Activated CD4-positive, alpha-beta T cell treated with anti-CD3 and anti-CD28 coated beads, Interleukin-2, amount 50 U/mL, for 4 hours (primary cell): ENCODE measurements at places on chromosomes 6 and 20.

DNA sequence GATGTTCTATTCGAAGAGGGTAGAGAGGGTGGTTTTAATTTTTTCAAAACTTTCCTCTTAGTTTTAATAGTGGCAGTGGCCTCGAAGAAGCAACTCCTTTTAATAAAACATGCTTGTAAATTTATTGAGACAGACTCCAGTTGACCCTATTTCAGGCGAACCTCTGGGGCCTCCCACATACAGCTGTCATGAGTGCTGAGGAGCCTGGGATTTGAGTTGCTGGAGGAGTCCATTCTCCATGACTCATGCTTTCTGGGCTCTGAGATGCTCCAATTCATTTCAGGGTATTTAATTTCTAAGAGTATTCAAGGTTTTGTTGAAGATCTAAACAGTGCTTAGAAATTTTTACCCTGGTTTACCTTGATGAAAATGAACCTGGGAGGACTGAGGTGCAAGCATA is 580.4 kb downstream of the CBLN4 start:
- no peak for DNase-seq

DNA sequence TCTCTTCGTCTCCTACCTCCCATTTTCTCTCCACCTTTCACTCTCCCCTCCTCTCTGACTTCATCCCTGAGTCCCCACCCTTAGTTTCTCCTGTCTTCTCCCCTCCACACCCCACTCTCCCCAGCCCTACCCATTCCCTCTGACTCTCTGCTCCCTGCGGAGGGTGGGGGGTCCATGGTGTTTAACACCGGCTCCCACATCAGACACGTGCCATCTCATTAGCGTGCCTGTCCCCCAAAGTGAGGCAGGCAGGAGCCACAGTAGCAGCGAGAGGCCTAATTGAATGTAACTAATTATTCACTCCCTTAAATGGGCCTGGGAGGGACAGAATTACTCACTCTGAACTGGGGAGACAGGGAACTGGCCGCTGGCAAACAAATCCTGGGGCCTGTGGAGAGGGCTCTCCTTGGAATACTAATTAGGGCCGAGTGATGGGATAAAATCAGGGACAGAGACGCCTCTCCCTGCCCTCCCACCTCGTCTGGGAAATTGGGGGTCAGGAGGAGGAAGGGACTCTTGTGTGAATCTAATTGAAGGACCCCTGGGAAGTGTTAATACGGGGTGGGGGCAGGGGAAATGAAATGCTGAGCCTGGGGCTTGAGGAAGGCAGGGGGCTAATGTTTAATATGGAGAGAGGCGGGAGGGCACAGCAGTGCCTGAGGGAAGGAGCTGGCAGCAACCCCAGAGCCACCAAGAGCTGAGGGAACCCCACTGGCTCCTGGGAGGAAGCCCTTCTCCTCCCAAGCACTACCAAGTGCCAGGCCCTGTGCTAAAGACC is 17.9 kb downstream of the CD40 start:
- DNase-seq: no peak

DNA sequence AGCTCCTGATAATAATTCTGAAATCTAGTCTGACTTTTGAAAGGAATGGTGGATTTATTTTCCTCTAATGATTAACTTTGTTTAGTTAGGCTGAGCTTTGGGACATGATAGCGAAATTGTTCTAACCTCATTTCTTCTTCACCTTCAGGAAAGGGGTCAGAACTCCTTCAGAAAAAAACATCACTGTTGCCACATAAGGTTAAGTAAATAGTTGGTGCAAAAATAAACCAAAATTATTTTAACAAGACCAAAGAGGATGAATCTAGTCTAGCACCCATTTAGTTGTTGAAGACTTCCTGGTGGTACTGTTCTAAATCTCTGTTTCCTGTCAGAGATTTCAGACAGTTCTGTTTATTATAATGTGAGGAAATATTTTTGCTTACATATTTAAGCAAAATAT is 379.8 kb downstream of the UTRN start:
- DNase-seq: no peak

DNA sequence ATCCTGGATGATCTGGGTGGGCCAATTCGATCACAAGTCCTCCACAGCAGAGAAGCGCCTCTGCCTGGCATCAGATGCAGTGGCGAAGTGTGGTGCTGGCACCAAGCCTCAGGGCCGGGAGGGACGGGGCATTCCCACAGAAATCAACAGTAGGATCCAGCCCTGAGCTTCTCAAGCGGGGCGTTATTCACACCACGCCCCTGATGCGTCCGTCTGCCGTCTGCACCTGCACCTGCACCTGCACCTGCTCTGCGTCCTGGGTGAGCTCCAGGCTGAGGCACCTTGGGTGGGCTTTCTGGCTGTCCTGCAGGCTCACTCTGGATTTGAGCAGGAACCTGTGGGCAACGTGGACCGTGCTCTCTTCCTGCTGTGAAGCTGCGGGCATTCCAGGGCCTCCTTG is 13.8 kb upstream of the NTSR1 start:
- DNase-seq: no peak

- DNase-seq: no peak
Measured at GRCh38 chr6:17622144-17622543, 22.0 kb downstream of the FAM8A1 start.

GRCh38 chr20:420721-421574 is 12.8 kb downstream of the RBCK1 start:
- DNase-seq: no peak

DNA sequence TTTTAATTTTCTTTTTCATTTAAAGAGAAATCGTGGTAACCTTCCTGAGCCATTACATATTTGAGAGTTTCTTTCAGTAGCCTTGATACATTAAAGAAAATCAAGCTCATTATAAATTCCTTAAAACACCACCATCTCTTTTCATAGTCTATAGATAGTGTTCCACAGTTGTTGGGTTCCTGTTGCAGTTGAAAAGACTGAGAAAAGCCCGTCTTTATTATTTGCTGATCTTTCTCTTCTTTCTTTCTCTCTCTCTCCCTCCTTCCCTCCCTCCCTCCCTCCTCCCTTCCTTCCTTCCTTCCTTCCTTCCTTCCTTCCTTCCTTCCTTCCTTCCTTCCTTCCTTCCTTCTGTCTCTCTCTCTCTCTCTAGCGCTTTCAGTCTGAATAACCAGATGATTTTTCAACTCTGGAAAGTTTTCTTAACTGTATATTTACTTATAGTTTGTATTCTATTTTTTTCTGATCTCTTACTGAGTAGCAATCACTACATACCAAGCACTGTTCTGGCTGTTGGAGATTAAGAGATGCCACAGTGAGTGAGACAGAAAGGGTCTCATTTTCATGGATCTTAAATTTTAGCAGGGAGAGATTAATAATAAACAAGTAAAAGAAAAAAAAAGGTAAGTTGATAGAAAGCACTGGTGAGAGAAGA is 157.5 kb downstream of the TINAG start:
- DNase-seq: no peak

DNA sequence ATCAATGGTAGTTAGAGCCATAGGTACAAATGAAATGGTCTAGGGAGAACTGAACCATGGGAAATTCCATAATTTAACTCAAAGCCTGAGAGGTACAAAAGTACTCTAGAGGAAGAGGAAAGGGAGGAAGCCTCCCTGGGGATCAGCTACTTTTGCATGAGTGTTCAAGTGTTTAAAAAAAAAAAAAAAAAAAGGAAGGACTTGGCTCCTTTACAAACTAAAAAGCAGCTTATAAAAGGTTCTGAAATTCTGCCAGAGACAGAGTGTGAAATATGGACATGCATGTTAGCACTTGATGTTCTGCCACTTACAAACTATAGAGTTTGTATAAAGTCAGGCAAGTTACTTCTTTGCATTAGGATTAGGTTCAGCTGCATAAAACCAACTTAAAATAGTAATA is 290.0 kb downstream of the TBC1D7 start:
- DNase-seq: no peak

GRCh38 chr6:109527989-109528388 is 45.0 kb upstream of the ZBTB24 start:
- no peak for DNase-seq

- no peak for DNase-seq
Measured at GRCh38 chr6:43781941-43782704, 12.1 kb downstream of the VEGFA start.

DNA sequence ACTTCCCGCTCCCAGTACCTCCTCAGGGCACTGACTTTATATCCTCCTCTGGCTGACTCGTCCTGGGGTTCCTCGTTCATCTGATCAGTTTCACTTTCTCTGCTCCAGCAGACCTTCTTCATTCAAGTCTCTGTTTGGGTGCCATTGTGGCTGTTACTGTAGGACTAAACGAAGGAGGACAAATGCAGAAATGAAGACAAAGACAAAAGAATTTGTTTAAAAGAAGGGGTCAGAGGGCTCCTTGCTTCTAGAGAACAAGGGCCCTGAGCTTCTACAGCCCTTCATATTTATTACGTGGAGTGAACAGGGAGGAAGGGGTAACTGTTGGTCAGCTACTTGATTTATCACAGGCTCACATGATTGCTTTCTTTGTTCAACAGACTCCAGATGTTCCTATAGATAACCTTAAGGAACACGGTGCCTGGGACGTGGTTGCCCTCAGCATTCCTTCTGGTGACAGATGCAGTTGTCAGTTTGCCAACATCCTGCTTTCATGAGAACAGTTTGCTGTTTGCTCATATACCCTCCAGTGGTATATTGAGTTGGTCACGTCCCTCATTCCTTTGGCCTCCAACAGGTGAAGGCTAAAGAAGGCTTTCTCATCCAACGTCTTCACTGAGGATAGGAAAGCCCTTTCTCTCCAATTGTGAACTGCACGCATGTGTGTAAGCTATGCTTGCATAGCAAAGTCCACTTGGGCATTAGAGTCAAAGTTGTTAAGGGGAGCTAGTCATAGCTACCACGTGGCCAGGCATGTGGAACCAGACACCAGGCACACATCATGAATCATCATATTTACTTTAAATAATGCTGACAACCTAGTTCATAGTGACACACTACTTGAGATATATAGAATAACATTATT is 69.1 kb upstream of the BTN3A2 start:
- no peak for DNase-seq

DNA sequence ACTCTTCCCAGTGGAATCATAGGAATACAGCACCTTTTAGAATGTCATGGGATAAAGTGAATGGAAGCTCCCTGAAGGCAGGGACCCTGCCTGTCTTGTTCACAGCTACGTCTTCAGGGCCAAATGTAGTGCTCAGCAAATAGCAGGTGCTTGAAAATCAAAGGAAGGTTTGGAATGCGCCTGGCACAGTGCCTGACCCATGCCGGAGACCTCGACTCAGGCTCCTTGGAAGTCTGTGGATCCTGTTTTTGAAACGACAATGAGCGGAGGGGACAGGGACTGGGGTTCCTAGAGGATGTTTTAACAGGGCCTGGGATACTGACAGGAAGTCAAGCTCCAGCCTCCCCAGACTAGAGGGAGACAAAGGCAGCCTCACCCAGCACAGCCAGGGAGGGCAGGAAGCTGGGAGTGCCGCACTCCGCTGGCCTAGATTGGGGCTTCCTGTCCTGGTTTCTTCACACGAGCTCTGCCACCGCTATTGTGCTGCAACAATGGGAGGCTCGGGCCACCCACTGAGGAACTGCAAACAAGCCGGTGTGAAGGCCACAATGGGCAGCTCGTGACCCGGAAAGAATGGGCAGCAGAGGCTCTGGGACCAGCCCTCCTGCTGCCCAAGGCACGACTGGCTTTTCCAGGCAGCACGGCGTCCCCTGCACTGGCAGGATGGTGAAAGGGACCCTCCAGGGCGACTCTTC is 76.7 kb downstream of the PREX1 start:
- peak; percentile 27 for DNase-seq

- DNase-seq: no peak
Measured at GRCh38 chr6:162917506-162917905, 189.7 kb downstream of the PACRG start.

DNA sequence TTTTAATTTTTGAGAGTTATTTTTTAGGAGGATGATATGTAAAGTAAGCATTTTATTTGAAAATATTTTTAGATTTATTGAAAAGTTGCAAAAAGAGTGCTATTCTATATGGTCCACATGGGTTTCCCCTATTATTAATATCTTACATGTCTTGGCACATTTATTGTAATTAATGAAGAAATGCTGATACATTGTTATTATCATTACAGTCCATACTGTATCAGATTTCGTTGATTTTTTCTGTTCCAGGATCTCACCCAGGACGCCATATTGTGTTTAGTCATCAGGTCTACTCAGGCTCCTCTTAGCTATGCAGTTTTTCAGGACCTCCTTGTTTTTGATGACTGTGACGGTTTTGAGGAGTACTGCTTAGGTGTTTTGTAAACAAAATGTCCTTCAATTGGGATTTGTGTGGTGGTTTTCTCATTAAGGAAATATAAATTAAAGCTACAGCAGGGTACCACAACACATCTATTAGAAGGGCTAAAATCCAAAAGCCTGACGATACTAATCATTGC is 281.0 kb downstream of the SAMD5 start:
- no peak for DNase-seq

- DNase-seq: no peak
Measured at GRCh38 chr6:39794231-39794630, 2.1 kb downstream of the DAAM2 start.

DNA sequence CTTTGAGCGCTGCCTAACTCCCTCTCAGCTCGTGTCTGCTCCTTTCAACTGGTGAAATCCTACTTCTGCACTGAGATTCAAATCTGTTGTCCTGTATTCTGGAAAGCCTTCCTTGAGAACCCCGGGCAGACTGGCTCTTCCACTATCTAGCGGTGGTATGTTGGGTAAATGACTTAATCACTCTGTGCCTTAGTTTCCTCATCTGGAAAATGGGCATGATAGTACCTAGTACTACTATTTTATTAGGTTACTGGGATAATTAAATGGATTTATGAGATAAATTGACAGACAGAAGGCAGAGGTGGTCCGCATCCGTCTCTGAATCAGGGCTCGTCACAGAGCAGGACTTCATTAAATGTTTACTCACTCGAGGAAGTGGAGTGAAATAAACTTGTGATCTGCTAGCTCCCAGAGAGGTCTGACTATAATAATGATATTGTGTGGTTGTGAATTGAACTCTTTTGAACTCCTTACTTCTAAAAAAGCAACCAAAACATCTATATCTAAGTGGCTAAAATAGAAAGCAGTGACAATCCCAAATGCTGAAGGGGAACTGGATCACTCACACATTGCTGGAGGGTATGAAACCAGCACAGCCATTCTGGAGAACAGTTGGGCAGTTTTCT is 26.6 kb downstream of the PPP1R16B start:
- DNase-seq: no peak

DNA sequence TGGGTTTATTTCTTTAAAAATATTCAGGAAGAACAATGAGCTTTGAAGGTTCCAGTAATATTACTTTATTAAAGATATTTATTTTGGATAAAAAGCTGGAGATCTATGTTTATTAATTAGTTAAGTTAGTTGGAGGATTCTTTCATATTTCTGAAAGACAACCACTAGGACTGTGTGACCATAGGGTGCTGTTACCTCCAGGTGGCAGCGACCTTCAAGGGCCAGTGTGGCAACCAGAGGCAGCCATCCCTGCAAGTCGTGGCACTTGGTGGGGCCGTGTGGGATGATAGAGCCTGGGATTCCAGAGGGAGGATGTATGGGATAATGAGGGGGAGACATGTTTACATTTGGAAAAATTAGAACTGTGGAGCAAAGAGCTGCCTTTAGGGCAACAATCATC is 95.5 kb upstream of the SCP2D1 start:
- no peak for DNase-seq

DNA sequence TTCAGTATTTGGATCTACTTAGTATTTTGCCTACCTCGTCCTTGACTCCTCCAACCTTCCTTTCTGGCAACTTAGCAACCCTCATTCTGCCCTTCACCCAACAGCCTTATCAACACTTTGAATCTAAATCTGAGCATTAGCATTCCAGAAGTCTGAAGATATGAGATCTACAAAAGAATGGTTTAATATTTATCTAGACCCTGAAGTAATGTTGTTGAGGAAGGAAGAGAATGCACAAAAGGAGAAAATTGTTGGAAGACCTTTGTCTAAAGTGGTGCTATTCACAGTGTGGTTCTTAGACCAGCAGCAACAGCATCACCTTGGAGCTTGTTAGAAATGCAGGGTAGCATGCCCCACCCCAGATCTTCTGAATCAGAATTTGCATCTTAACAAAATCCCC is 198.2 kb upstream of the PLCB4 start:
- no peak for DNase-seq
